ENCODE measurements at places on chromosomes 12 and 14.

DNA sequence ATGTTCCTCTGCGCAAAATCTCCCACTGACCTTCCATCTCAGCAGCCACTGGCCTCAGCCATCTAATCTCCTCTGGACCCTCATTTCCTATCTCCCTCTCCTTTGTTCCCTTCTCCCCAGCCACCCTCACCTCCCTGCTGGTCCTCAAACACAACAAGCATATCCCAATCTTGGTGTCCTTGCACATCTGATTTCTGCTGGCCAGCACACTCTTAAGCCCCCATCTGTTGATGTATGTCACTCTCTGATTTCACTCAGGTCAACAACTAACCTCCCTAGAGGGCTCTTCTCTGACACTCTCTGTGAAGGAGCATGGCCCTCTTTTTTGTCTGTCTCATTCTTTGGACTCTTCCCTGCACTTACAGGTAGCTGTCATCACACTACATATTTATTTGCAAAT, 25.6 kb downstream of the PPM1H start:
- DNase-seq = no peak

GRCh38 chr14:81406863-81407262, 6.7 kb upstream of the STON2 start:
- DNase-seq = no peak

DNA sequence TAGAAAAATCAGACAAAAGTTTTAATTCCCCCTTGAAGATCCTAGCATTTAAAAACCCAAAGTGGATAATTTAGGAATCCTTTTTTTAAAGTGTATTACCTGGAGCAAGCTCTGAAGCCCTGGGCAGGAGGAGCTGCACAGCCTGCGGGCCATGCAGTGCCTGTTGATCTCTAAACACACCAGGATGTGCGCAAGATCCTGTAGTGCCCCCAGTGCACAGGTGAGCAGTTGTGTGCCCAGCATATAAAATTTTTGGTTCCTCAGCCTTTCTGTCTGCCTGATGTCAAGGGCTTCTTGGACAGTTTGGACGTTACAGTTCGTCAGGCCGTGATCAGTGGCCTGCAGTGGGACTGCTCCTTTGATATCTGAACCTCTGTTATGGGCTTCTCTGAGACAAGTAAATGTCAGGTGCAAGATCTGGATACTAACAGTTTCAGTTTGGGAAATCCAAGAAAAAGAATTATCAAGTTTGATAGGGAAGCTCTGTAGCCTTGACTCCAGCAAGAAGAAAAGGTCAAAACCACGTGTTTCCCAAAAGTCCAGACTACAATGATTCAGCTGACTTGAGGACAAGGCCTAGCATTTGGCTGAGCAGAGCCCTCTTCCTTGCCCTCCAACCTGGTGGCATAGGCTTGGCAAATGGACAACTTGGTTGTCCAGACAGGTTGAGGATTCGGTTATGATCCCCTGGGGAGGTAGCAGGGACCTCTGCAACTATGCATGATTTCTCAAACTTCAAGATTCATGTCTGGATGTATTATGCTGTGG, 1.0 kb downstream of the ATXN7L3B start:
- no peak for DNase-seq

DNA sequence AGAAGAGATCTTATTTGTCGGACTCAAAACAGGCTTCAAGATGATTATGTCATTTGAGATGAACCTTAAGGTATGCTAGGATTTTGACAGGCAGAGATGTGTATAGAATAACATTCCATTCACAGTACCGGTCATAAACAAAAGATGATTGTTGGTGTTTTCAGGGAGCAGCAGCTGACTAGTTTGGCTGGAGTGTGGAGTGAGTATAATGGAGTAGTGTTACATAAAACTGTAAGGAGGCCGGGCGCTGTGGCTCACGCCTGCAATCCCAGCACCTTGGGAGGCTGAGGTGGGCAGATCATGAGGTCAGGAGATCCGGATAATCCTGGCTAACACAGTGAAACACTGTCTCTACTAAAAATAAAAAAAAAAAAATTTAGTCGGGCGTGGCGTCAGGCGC, 23.9 kb downstream of the SERPINA10 start:
- DNase-seq = no peak

Data from cerebellum (tissue), 4 donors.